ACHN (cell line): ENCODE measurements at places on chromosomes 4 and X.

- peak; percentile 48 for DNase-seq
These were observed 55.0 kb upstream of the PRDM5 start for GRCh38 chr4:120977435-120977997.

- DNase-seq = no peak
These were observed 52.3 kb upstream of the PDK3 start for GRCh38 chrX:24412637-24413363.

GRCh38 chrX:142686653-142687283 is 339.0 kb upstream of the SPANXN4 start:
- no peak for DNase-seq

DNA sequence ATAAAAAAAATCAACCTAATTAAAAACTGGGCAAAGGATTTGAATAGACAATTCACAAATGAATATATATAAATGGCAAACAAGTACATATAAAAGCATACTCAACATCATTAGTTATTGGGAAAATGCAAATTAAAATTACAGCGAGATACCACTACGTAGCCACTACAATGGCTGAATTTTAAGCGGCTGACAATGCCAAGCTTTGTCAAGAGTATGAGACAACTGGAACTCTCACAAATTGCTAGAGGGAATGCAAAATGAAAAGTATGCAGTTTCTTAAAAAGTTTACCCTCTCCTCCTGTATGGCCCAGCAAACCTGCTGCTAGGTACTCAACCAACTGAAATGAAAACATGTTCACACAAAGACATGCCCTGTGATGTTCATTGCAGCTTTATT is 34.8 kb downstream of the ZFP42 start:
- no peak for DNase-seq

DNA sequence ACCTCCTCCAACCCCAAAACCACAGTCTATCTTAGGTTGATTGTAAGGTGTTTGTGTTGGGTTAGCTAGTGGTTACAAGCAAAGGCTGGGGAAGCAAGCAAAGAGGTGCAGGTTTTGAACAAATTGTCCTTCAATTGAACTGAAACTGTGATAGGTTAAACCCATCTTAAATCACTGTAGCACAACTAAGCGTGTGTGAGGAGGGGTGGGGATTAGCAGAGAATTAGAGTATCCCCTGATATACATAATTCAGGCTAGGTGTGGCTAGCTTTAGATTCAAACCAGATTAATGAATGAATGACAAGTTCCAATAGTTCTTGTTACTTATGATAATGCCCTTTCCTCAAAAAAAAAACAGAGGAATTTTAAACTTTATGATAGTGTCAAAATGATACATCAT is 191.0 kb upstream of the POF1B start:
- no peak for DNase-seq

DNA sequence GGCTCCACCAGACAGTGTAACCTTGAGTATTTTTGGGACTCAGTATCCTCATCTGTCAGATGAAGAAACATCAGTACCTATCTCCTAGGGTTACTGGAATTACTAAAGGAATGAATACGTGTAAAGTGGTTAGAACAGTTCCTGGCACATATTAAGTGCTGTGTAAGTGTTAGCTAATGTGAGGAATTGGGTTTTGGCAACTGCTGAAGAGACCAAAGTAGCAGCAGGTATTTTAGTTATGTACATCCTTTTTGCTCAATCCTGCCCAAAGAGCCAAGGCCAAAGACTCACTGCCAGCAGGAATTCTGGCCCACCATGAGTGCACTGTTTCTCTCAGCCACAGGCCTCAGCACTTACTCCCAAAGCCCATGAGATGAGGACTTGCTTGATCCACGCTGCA is 16.7 kb upstream of the MCF2 start:
- DNase-seq = no peak

GRCh38 chr4:33649015-33649414 is 2595.3 kb downstream of the ARAP2 start:
- DNase-seq = peak; percentile 22
